ENCODE measurements at places on chromosomes 7 and 10.

DNA sequence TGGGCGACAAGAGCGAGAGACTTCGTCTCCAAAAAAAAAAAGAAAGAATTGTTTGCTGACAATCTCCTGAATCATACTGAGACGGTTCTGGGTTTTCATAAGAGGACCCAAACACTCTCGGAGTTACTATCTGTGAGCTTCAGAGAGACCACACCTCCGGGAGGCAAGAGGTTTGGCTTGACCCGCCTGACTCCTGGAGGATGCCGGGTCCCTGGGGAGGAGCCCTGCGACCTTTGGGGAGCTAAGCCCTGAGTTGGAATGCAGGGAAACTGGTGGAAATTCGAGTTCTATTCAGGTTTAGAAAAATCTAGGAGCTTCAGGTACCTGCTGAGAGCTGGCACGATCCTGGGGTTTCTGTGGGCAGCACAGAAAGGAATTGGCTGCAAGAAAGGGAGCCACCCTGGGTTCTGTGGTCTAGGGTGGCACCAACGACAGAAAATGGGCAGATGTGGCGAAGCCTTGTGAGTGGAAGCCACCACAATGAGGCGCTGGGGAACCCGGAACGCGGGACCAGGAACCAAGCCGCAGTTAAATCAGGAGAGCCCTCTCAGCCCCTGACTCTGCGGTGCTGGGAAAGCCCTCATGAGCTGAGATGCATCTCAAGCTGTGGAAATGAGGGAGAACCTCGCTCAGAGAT, 21.9 kb upstream of the GATAD1 start:
- DNase-seq = no peak

GRCh38 chr7:144641389-144642044, 194.3 kb downstream of the TPK1 start:
- DNase-seq = no peak

- no peak for DNase-seq
Measured at GRCh38 chr10:108465871-108466641, 1301.5 kb upstream of the SORCS1 start.

GRCh38 chr7:139827042-139827441, 2.0 kb upstream of the TBXAS1 start:
- no peak for DNase-seq

DNA sequence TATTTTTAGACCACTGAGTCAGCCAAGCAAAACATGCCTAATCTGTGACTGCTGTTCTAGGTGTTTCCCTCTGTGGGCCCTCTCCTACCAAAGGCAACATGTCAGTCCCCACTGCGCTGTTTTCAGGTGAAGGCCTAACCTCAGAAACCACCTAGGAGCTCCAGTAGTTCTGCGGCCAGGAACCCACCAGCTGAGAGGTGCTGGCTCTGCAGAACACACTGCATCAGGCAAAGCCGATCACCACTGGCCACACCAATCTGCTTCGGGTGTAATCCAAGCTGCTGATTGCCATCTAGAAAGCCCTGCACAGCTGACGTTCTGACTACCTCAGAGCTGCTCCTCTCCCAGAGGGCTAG, 14.9 kb downstream of the CAMK2G start:
- no peak for DNase-seq

GRCh38 chr7:133491846-133492652, 239.2 kb downstream of the EXOC4 start:
- no peak for DNase-seq

Data from NCI-H748 treated with DMSO at 0.1 percent for 48 hours (cell line).